MM.1S (cell line): ENCODE measurements at places on chromosomes 11 and 22.

- no peaks in the 10 kb centered on the region for H3K36me3 ChIP-seq
- no peak overlapping the region for H3K4me3 ChIP-seq
- H3K27ac ChIP-seq = no peak overlapping the region
- no peaks in the 10 kb centered on the region for H3K4me1 ChIP-seq
Observed at GRCh38 chr22:30830907-30831306, 136.2 kb downstream of the OSBP2 start.

DNA sequence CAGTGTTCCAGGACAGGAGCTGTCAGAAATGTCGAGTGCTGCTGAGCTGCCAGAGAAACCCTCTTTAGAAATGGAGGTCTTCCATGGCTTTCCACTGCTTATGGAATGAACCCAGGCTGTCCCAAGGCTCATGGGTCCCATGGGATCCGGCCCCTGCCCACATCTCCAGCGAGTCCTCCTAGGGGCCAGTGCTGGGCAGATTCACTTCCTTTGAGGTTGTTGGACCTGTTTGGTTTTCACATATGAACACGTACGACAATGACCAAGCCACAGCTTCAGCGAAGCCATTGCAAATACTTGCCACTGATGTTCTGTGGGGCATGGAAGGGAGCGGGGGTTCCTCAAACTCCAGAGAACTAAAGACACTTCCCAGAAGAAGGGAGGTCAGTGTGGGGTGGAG is 483.3 kb downstream of the TBC1D22A start:
- no peak for DNase-seq
- peaks cover 19% of the 10 kb centered on the region; the same call in 1 of the 2 replicates for H3K27me3 ChIP-seq
- H3K4me1 ChIP-seq = no peaks in the 10 kb centered on the region
- H3K36me3 ChIP-seq = no peaks in the 10 kb centered on the region
- H3K4me3 ChIP-seq = no peak overlapping the region
- no peak overlapping the region for H3K27ac ChIP-seq

DNA sequence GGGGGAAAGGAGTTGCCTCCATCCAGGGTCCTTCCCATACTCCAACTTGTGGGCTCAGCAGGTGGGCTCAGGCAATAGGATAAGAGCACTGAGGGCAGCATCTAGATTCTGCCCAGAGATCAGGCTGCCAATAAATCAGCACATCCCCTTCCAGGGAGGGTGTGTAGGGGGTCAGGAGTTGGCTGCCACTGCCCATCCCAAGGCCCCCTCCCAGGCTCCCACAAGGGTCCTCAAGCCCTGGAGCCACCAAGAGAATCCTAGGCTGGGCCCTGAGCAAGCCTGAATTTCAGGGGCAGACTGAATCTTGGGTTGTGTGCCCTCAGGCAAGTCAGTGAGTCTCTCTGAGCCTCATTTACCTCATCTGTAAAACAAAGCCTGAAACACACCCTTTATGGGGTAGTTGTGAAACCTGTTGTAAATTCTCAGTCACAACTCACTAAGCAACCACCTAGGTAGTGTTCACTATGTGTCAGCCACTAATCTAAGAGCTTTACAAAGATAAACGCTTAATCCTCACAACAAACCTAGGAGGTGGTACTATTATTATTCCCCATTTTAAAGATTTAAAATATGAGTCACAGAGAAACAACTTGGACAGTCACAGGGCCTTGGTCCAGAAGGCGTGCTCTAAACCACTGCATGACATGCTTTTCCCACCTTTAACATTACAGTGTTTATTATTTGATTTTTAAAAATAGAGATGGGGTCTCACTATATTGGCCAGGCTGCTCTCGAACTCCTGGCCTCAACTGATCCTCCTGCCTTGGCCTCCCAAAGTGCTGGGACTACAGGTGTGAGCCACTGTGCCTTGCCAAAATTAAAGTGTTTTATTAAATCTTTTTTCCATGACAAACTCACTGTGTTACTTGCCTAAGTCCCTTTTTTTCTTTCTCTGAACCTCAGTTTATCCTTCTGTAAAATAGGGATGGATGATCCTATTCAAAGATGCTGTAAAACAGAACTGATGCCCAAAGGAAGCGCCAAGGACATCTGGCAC is 36.2 kb downstream of the LMO1 start:
- H3K4me3 ChIP-seq = no peak overlapping the region
- peaks cover 22% of the 10 kb centered on the region for H3K27me3 ChIP-seq
- H3K36me3 ChIP-seq = no peaks in the 10 kb centered on the region

DNA sequence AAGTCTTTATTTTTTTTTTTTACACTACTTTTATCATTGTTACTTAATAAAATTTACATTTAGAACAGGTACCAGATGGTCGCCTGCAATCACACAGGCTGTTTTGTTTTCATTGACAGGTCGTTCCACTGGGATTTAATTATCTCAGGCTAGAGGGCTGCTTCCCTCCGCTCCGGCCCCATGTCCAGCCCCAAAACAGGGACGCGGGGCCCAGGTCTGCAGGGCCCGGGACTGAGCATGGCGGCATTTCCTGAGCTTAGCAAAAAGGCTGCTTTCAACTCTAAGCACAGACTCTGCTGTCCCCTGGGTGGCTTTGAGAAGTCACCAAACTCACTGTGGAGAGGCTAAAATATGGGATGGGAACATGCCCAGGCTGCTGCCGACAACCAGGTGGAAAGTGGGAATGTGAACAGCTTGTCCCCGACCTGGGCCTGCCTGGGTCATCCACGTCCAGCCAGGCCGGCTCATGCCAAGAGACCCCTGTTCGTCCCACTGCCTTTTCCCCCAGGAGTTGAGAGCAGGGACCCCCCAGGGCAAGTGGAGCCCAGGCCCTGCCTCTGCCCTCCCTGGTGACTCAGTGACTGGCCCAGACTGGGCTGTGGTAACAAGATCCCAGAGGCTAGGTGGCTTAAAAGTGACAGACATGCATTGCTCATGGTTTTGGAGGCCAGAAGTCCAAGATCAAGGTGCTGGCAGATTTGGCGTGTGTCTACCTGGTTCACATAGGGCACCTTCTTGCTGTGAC is 150.0 kb downstream of the SHANK2 start:
- H3K36me3 ChIP-seq = no peaks in the 10 kb centered on the region
- H3K27me3 ChIP-seq = peaks cover 92% of the 10 kb centered on the region
- no peak overlapping the region for H3K27ac ChIP-seq

- no peak overlapping the region for H3K4me3 ChIP-seq
- no peaks in the 10 kb centered on the region for H3K36me3 ChIP-seq
- H3K4me1 ChIP-seq = no peaks in the 10 kb centered on the region
- H3K27me3 ChIP-seq = no peaks in the 10 kb centered on the region
Observed at GRCh38 chr11:134486704-134487103, 74.7 kb upstream of the B3GAT1 start.

- H3K36me3 ChIP-seq = no peaks in the 10 kb centered on the region
- DNase-seq = no peak
Observed at GRCh38 chr11:70628176-70628854, 230.0 kb downstream of the CTTN start.

DNA sequence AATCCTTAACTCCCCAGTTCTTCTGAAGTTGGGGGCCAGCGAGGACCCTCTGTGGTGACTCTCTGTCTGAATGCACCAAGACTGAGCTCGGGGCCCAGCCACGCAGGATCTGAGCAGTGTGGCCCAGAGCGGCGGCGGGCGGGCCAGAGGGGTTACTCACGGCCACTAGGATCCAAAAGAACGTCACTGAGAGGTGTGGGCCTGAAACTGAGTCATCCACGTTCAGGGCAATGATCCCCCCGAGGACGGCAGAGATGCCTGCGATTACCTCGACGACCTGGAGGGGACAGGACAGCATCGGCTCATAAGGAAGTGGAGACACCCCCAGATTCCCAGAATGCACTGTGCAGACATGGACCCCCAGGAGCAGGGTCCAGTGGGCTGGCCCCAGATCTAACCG is 11.2 kb downstream of the MLC1 start:
- no peaks in the 10 kb centered on the region for H3K36me3 ChIP-seq
- no peaks in the 10 kb centered on the region for H3K4me1 ChIP-seq
- no peak for DNase-seq
- no peak overlapping the region for H3K27ac ChIP-seq
- H3K4me3 ChIP-seq = no peak overlapping the region

DNA sequence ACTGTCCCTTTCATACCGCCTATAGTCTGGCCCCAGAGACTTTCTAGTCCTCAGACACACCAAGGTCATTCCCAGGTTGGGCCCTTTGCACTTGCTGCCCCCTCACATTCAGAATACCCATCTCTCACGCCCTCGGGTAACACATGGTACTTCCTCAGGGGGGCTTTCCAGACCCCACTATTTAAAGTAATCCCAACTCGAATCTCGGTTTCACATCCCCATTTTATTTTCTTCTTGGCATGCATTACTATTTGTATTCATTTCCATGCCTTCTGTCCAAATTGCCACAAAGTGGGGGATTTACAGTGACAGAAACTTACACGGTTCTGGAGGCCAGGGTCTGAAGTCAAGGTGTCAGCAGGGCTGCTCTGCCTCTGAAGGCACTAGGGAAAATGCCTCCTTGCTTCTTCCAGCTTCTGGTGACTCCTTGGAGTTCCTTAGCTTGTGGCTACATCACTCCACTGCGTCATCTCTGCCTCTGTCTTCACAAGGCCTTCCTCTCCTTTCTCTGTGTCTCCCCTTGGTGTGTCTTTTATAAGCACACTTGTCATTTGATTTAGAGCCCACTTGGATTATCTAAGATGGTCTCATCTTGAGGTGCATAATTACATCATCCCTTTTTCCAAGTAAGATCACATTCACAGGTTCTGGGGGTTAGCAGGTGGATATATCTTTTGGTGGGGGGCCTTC is 15.1 kb downstream of the RCN1 start:
- H3K27me3 ChIP-seq = no peaks in the 10 kb centered on the region
- no peak overlapping the region for H3K4me3 ChIP-seq
- H3K4me1 ChIP-seq = 0 out of 2 replicates have a peak, but pooled peaks cover 5% of the 10 kb centered on the region
- no peak overlapping the region for H3K27ac ChIP-seq
- H3K36me3 ChIP-seq = no peaks in the 10 kb centered on the region
- DNase-seq = no peak

DNA sequence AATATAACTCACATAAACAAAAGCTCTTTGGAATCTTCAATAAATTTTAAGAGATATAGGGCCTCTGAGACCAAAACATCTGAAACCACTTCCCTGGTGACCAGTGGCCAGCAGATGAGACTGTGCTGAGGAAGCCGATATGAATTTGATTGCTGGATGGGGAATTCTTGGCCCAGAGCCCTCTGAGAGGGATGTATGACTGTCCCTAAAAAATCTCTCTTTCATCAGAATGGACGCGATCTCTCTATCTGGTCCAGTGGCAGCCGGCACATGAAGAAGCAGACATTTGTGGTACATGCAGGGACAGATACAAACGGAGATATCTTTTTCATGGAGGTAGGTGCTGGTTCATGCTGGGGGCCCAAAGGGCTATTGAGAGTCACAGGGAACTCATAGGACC is 37.5 kb downstream of the MYBPC3 start:
- H3K36me3 ChIP-seq = no peaks in the 10 kb centered on the region
- no peak for DNase-seq
- H3K4me1 ChIP-seq = no peaks in the 10 kb centered on the region
- no peak overlapping the region for H3K4me3 ChIP-seq
- no peak overlapping the region for H3K27ac ChIP-seq

GRCh38 chr11:1225386-1226225 is 2.7 kb downstream of the MUC5B start:
- no peak overlapping the region for H3K4me3 ChIP-seq
- no peak for DNase-seq
- H3K36me3 ChIP-seq = no peaks in the 10 kb centered on the region
- H3K27me3 ChIP-seq = peaks cover 64% of the 10 kb centered on the region
- H3K27ac ChIP-seq = no peak overlapping the region
- no peaks in the 10 kb centered on the region for H3K4me1 ChIP-seq

DNA sequence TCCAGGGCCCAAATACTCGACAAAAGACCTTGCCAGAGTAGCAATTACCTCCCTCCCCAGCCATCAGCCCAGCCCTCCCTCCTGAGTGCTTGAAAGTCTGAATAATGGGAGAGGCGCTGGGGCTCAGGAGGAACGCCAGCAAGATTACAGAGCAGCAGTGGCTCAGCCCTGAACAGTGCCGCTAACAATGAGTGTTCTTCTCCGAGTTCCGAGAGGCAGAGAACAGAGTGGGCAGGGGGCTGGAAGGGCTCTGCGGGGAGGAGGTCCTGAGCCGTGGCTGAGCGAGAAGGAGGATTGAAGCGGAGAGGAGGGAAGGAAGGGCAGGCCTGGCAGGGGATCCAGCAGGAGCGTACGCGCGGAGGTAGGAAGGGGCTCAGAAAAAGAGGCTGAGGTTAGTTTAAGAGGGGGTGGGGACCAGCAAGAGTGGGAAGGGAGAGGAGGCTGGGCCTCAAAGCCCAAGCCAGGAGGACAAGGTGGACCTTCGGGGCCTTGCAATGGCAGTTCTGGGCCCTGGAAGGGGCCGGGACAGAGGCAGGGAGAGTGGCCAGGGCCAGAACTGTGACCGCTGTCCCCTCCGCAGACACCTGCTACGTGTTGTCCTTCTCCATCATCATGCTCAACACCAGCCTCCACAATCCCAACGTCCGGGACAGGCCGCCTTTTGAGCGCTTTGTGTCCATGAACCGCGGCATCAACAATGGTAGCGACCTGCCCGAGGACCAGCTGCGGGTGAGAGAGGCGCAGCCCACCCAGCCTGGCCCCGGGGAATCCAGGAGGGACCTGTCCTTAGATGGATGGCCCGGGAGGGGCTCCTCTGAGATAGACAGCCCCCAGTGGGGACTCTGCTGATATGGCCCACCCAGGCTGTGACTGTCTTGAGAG is 20.6 kb downstream of the CYTH4 start:
- no peak overlapping the region for H3K4me3 ChIP-seq
- no peaks in the 10 kb centered on the region for H3K36me3 ChIP-seq
- H3K27me3 ChIP-seq = no peaks in the 10 kb centered on the region
- H3K4me1 ChIP-seq = no peaks in the 10 kb centered on the region
- H3K27ac ChIP-seq = no peak overlapping the region

- no peak overlapping the region for H3K27ac ChIP-seq
- DNase-seq = no peak
- H3K4me3 ChIP-seq = no peak overlapping the region
- H3K36me3 ChIP-seq = peaks cover 4% of the 10 kb centered on the region; the same call in 1 of the 2 replicates
Observed at GRCh38 chr11:126339073-126339862, 16.2 kb upstream of the ST3GAL4 start.

GRCh38 chr11:113806406-113806805 is 26.8 kb downstream of the CLDN25 start:
- H3K4me3 ChIP-seq = no peak overlapping the region
- H3K4me1 ChIP-seq = no peaks in the 10 kb centered on the region
- no peak overlapping the region for H3K27ac ChIP-seq
- H3K27me3 ChIP-seq = no peaks in the 10 kb centered on the region

DNA sequence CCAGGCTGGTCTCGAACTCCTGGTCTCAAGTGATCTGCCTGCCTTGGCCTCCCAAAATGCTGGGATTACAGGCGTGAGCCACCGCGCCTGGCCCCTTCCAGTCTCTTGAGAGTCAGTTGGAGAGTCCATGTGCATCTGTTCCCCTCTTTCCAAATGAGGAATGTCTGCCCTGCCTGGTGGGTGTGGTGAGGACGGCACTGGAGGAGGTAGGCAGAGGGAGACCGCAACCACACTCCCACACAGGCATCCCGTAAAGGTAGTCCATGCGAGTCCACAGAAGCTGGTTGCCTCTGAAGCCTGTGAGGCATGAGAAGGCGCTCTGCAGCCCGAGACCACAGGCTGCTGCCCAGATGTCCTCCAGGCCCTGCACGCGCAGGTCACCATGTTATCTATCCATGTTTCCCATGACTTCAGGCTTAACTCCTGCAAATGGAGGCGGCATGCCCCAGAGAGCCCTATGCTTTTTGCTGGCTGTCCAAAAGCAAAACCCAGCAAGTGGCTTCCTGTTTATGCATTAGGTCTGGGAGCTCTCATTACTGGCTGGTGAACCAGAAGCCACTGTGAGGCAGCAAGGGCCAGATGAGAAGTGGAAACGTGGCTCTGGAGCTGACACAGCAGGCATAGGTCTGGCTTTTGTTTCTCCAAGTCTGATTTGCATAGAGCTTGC is 43.4 kb downstream of the GRIK4 start:
- no peaks in the 10 kb centered on the region for H3K36me3 ChIP-seq
- H3K4me1 ChIP-seq = peaks cover 25% of the 10 kb centered on the region
- peak; percentile 95 for DNase-seq
- H3K27me3 ChIP-seq = no peaks in the 10 kb centered on the region
- peak overlapping the region; percentile 50 for H3K4me3 ChIP-seq
- H3K27ac ChIP-seq = peak overlapping the region; percentile 80
